ENCODE measurements at places on chromosomes 7 and 10.

DNA sequence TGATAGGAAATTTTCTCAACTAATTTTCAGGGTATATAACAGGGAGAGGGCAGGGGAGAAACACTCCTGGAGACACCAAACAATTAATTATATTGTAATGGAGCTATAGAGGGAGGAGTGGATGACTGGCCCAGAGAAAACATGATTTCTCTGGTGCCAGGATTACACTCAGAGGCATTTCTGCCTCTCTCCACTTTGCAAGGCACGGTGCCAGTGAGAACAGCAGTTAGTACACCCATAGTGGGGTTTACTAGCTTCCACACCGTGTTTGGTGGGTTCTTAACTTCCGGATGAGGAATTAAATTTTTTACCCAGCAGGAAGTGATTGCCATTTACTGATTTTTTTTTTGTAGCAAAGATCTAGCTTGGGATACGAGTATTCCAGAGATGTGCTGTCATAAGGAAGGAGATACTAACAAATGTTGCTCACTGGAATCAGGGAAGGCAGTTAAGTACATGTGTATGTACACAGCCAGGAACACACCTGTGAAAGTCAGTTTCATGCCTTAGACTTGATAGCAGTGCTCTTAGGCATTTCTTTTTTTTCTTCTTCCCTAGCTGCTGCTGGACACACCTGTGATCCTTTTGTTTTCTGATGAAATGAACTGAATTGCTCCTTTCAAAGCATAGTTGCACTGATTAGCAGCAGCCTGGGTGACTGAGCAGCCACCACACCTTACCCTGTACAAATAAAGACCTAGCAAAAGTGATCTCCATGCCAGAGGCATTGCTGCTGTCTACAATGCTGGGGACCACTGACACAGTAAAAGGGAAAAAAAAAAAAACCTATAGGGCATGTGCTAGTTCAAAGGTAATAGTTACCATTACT, 58.1 kb downstream of the POLL start:
- DNase-seq: no peak

DNA sequence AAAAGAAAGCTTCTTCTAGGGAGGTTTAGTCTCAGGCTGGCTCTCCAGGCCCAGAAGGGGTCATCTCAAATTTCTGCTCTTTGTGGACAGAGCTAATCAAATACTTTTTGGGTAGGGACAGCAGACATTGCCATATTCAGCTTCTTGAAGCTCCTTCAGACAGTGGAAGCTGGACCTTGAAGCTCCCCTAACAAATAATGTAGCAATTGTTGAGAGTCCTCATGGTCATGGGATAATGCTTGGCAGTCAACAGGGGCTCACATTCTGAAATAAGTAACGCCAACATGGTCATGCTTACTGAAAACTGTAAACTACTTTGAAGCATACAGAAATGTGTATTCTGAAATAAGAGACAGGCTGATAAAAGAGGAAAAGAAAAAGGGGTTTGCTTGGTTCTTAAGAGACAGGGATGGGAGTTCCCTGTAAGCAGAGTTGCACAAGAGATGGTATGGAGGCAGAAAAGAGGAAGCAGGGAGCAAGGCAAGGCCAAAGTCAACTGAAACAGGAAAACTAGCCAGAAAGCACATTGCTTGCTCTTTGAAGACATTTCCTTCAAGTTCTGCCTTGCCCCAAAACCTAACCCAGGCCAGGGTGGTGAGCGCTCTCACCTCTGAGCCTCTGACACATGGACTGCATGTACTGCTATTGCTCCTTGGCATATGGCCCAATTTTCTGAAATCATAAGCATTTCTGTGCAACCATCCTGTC, 53.1 kb upstream of the KMT2E start:
- DNase-seq: peak; percentile 98

- DNase-seq: no peak
Observed at GRCh38 chr10:132965411-132966057, 23.2 kb upstream of the CFAP46 start.

GRCh38 chr7:8210845-8211724, 50.9 kb downstream of the ICA1 start:
- peak; percentile 11 for DNase-seq

DNA sequence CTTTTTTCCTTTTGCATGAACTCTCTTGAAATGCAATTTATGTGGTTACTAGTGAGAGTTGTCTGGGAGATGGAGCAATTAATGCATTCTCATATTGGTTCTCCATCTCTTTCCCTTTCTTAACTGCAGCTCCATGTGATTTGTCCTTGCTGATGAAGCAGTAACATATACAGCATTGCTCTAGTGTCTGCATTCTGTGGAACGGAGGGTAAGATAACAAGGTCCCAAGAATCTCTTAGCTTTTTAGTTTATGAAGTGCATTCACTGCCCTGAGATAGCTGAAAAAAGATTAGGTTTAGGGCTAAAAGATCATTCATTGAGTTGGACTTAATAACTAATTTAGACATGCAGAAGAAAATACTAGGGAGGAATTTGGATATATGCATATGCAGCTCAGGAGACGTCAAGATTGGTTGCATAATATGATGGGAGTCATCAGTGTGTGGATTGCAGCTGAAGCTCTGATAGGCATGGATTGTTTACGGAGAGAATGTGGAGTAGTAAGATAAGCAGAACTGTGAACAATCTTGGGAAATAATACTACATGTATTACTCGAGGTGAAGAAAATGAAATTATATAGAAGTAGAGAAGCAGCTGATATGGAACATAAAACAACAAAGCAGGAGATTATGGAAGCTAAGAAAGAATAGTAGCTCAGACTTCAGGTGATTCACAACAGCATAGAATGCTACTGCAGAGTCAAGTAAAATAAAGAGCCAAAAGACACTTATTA, 404.7 kb downstream of the ARL4A start:
- DNase-seq: no peak

DNA sequence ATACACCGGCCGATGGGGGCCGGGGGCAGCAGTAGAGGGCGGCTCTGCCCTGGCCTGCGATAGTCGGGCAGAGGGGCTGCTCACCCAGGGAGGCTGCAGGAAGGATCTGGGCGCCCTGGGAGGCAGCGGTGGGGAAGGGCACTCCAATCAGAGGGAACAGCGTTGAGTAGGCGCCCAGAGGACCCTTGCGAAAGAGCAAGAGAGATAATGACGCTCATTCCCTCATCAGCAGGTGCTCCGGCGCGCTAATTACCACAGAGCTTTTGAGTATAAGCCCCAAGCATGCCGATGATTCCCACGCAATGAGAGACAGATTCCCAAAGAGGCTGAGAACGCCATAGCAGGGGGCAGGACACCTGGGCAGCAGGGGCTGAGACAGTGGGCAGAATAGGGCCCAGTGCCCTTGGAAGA, 215.3 kb downstream of the MAD1L1 start:
- DNase-seq: no peak

DNA sequence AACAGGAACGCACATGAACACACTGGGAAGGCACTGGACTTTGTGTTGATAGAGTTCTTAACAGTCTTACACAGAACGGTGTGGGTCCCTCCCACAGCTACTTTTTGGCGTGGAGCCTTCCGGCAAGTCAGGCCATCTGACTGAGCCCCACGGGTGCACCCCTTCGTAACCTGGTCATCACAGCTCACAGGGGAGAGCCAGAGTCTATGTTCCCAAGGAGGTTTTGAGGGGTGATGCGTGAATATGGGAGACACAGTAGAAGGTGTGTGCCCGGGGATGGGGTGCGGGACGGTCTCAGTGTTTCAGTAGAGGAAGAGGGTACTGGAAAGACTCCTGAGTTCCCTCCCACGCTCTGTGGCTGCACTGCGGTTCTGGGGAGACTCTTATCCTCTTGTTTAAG, 291.7 kb downstream of the DNAJB6 start:
- DNase-seq: no peak

DNA sequence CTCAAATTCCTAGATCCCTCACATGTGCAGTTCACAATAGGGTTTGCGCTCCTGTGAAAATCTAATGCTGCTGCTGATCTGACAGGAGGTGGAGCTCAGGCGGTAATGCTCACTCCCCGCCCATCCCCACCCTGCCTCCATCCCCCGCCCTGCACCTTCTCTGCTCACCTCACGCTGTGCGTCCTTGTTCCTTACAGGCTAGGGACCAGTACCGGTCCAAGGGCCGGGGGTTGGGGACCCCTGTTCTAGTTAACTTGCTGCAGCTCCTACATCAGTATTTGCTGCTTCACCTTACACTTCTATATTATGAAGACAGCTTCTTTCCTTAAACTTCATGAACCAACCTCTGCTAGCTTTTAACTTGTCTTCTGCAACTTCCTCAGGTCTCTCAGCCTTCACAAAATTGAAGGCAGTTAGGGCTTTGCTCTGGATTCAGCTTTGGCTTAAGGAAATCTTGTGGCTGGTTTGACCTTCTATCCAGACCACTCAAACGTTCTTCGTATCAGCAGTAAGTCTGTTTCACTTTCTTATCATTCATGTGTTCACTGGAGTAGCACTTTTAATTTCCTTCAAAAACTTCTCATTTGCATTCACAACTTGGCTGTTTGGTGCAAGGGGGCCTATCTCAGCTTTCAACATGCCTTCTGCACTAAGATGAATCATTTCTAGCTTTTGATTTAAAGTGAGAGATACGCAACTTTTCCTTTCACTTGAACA, 1.7 kb upstream of the TNKS2 start:
- peak; percentile 45 for DNase-seq

- no peak for DNase-seq
Observed at GRCh38 chr7:114255404-114255841, 159.2 kb upstream of the FOXP2 start.
